ENCODE measurements at places on chromosomes 13 and 19.

GRCh38 chr13:93260591-93260990 lies 34.0 kb downstream of the GPC6 start:
- no peak for DNase-seq

GRCh38 chr19:10111405-10111811 lies at the start of gene P2RY11:
Gene P2RY11 (plus strand): TSS chr19:10111693. CDS start chr19:10111722, 29 bp downstream.
- no peak for DNase-seq

- DNase-seq = no peak
These were observed 10.8 kb downstream of the CRYL1 start for GRCh38 chr13:20514866-20515265.

GRCh38 chr19:22327321-22327720 lies 41.1 kb downstream of the ZNF729 start:
- DNase-seq = no peak

- peak; percentile 82 for DNase-seq
These were observed 5.4 kb upstream of the ZNF98 start for GRCh38 chr19:22427547-22427946.

DNA sequence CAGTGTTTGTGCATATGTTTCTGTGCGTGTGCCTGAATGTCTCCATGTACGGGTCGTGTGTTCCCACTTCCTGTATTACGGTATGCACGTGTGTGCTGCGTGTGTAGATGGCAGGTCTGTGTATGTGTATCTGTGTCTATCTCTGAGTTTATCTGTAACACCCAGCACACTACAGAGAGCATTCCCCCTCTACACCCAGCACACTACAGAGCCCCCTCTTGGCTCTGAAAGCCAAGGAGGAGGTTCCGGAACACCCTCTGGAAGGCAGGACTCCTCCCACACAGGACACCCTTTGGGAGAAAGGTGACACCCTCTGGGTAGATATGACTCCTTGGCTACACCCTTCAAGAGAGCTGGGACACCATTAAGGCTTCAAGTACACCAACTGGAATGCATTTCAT lies 2.1 kb upstream of the ERFL start:
- DNase-seq = no peak

DNA sequence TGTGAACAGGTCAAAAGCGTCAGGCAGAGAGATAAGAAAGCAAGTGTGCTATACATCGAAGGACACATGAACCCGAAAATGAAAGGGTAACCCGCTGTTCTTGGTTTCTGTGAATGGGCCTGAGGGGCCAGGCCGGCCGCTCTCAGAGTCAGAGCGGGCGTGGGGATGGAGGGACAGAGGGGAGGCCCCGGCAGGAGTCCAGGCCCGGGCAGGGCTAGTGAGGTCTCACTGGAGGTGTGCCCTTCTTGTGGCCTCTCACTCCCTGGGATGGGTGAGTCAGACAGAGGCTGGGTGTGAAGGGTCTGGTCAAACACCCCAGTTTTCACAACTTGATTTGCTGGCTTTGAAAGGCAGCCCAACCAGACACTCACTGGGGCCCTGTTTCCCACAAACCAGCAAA lies 17.4 kb upstream of the NDUFS7 start:
- no peak for DNase-seq

- no peak for DNase-seq
These were observed 72.3 kb upstream of the POMP start for GRCh38 chr13:28586439-28587173.

DNA sequence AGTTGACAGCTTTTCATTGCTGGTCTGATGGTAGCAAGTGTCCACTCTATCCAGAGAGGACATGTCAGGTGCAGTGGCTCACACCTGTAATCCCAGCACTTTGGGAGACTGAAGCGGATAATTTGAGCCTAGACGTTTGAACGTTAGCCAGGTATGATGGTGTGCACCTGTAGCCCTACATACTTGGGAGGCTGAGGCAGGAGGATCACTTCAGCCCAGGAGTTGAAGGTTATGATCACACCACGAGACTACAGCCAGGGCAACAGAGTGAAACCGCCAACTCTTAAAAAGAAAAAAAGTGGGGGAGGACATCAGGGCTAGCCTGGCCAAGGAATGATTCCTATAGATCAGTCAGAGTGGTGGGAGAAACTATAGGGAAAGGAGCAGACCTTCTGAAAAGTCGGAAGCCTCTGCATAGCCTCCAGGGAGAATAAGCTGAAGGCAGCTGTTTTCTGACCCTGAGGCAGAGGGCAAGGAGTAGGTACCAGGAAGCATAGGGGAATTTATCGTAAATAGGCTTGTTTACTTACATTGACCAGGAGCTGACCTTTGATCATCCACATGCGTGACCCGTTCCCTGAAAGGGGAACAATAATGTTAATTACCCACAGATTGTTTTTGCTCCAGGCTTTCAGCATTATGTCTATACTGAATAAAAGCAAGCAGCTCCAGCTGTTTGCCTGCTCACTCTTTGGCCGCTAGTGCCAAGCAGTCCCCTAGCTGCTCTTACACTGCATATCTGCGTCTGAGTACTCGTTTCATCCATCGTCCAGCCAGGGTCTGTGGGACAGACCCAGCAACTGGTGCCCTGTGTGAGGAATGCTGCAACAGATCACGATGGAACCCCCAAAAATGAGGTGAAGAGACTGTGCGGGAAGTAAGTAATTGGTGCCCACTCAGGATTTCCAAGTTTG lies 161.6 kb downstream of the RNF17 start:
- DNase-seq = peak; percentile 8

GRCh38 chr13:71474936-71475335 lies 392.1 kb downstream of the DACH1 start:
- DNase-seq = no peak

DNA sequence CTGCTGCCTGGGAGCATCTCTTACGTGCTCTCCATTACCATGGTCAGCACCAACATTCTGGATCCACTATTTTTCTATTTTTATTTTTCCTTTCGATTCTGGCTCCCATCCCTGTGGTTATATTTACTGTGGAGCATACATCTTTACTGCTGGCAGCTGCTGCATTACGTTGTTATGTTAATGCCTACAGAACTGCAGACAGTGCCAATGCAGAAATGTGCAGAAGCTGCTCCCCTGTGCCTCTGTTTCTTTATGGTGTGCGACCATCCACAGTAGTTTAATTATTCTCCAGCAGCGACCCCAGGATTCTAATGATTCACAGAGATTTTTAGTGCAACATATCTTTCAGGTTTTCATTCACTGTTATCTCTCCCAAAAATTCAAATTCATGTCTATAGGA lies 911.7 kb upstream of the SLITRK6 start:
- no peak for DNase-seq

DNA sequence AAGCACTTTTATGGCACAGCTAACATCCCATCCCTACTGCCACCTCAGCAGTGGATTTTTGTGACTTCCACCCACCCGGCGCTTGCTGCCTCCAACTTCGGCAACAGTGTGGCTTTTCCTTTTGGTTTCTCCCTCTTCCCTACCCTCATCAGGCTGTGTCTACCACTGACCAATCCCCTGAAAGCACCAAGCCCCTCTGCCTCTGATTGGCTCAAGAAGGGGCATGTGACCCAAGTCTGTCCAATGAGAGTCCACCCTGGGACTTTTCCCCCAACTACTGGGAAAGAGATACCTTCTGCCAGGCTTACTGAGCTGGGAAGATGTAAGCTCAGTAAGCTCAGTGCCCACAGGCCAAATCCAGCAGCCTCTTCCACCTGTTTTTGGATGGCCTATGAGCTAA lies 5.8 kb downstream of the SMIM7 start:
- no peak for DNase-seq

GRCh38 chr19:52138983-52139251 lies 821 bp downstream of the ZNF616 start:
- DNase-seq = no peak

GRCh38 chr19:1961000-1961883 lies 20.3 kb downstream of the CSNK1G2 start:
- DNase-seq = no peak

- no peak for DNase-seq
These were observed 28.5 kb downstream of the MYCBP2 start for GRCh38 chr13:77298426-77298825.

GRCh38 chr13:29505950-29506349 lies 89.5 kb downstream of the SLC7A1 start:
- no peak for DNase-seq

DNA sequence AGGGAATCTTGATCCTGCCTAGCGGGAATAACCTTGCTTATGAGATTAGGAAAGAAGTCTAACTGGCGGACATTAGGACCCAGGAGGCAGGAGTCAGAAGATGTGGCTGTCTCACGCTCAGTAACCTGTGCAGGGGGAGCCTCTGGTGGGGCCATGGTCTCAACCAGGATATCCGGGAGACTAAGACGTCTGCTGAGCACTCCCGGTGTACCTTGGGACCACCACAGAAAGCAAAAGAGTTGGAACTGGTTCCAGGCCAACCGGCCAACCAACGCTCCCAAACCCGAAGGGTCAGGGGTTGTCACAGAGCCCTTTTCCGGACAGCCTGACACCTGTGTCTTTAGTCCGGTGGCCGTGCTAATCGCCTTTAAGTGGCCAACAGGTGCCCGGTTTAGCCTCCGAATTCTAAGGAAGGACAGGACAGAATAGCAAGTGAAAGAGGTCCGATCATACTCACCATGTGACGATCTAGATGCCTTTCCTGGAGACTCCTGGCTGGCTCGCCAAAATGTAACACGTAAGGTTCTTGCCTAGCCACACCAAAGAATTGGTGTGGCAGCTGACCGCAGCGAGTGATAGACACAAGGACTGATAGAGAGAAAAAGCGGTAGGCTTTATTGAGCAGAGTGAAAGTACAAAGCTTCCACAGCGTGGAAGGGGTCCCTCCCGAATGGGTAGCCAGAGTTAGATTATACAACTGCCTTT lies 103.9 kb upstream of the DIAPH3 start:
- no peak for DNase-seq

DNA sequence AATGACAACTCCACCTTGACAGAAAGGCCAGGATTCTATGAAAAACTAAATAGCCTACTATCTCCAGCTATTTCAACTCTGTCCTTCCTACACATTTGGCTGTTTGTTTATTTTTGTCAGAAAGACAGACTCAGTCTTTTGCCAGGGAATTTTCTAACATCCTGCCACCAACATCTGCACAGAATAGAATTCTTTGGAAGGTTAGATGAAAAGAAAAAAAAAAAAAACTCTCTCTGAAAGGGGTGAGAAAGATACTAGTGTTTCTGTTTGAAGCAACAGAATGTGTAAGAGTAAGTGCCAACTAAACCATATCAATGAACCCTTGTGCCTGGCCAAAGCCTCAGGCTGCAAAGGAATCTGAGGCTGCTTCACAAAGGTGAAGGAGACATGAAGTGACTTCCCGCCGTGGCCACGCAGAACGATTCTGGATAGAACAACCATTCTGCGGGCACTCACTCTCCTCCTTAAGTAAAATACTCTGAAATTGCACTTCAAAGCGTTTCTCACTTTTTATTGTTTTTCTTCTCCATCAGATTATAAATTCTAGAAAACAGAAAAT lies 498.2 kb downstream of the IRS2 start:
- DNase-seq = no peak

DNA sequence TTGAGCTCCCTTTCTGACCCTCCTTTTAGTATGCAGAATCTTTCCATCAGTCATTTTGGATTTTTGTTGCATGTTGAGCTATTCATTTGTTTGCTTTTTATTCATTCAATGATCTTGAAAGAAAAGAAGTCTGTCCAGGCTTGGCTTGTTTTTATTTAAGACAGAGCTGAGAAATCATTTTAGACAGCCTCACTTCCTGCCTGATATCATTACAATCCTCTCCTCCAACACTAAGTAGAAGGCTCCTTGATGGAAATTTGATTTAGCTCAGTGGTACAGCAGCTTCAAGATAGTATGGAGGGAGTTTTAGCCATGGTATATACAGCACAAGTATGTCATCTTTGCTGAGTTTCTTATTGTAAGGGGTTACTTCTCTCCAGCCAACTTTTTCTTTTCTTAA lies 28.4 kb downstream of the MBNL2 start:
- DNase-seq = no peak

DNA sequence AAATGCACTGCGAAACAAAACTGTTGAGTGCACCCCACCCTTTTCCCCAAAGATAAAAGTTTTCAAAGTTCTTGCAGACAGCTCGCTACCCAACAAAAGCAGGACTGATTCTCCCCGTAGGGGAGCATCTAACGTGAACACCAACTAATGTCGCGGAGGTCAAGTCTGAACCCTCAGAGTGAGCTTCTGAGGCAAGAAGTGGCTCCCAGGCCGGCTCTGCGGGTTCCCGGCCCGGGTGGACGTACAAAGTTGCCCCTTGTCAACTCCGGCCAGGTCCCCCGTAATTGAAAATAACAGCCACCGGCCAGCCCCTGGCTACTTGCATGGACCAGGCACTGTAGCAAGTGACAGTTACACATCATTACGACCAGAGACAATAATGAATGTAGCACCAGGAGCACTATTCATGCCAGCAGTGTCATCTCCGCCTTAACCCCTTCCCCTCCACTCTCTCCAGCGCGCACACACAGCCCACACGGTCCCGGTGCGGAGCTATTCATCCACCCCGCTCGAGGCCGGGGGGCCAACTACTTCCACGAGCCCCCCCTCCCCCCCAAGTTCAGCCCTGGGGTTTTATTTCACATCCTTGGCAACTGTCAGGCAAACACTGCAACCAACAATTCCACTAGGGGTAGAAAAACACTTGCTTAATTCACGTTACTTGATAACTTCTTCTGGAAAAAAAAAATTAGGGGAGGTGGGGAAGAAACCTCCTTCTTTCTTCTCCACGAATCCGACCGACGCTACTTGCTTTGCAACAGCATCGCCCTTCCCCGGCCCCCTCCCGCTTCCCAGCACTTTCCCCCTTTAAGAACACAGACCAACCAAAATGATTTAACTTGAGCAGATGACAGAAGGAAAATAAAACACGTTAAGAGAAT lies 1.2 kb downstream of the KLF12 start:
- DNase-seq = peak; percentile 36

GRCh38 chr19:14542711-14543328 lies 13.4 kb downstream of the TECR start:
- no peak for DNase-seq

GRCh38 chr13:42847891-42848663 lies 66.7 kb downstream of the FAM216B start:
- no peak for DNase-seq

DNA sequence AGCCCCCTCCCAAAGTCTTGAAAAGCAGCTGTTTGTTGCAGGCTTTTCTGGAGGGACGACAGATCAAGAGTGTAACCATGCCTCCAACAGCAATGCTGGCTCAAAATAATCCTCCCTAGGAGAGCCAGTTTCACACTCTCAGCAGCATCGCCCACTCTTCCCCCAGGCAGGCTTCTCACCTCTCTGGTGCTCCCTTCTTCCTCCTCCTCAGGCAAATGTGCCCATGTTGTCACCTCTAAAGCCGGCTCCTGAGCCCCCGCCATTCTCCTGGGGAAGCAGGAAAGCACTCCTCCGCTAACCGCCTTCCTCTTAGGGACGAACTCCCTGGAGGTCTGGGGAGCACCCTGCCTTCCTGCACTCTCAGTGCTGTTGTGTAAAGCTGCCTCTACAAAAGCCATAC lies 98.9 kb upstream of the SGCG start:
- no peak for DNase-seq

Measured in stomach (tissue), 19 donors.